Ecto neural progenitor cell (in vitro differentiated cells): ENCODE measurements at places on chromosomes 2 and 18.
A peak's percentile ranks its signal among the peaks of the same experiment; 100 is the strongest.

DNA sequence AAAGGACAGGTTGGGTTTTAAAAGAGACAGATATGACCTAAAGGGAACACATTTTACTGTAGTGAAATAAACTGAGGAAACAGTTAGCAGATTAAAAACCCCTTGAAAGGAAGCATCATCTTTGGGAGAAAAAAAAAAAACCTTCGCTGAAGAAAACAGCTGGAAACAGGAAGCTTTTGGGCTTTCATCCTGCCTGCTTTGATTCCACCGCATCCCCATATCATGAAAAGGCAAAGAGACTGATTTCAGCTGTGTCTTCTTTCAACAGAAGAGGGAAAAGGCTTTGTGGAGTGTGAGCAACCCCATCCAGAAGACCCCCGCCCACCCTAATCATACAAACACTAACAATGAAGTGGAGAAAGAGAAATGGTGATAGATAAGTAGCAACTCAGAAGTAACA is 86.4 kb downstream of the TCF4 start:
- no peak for DNase-seq

GRCh38 chr2:140027966-140028365 is 1247.8 kb upstream of the NXPH2 start:
- DNase-seq, result no peak

DNA sequence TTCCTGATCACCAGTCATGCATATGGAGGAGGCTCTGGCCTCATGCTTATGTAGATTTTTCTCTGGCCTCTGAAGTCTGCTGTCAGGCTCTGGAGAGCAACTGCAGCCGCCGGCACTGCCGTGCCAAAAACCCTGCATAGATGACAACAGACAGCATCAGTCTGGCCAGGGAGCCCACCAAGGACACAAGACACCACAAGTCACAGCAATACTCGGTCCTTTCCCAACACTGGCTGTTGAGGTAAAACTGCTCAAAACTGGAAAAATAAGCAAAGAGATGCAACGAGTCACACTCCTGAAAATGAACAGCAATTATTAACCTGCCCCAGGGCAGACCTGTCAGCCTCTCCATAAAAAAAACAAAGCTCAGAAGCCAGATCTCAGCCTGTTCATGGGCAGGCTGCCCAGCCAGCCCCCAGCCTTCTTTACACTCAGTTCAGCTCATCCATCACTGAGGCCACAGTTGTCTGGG is 186.0 kb upstream of the RAB6C start:
- peak; percentile 15 for DNase-seq

GRCh38 chr2:121099329-121100290 is 185.4 kb downstream of the TFCP2L1 start:
- no peak for DNase-seq

- DNase-seq, result no peak
Observed at GRCh38 chr2:241121008-241121407, 18.9 kb upstream of the MTERF4 start.

DNA sequence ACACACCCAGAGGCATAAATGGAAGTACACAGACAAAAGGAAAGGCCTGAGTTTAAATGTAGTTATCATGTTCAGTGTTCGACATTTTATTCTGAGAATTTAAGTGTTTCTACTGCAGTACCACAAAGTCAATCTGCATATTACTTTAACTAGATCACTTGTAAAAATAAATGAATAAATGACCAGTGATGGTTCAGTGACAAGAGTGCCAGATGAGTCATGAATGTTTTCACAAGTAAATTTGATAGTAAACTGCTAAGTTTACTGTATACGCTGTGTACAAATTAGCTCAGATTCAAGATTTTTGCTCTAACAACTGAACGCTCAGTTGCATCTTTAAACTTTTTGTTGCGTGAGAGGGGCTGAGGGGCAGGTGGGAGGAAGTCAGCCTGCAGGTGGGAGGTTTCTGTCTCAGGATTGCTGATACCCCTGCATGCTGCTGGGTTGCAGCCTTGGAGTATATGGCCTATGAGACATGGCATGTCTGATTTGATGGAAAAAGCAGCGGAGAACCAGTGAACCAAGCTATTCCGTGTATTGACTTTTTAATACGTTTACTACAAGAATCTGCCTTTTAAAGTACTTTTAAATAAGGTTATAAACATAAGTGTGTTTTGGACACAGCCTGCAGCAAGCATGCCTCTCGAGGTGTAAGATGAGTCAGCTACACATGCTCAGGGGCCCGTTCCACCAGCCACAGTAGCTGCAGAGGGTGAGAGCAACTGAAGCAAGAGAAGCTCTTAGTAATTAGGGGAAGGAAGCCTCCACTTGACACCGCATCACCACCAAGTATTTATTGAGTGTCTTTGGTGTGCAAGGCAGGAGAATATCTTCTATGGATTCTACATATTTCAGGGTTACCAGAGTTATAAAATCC is 245.1 kb downstream of the NEDD4L start:
- DNase-seq, result no peak

GRCh38 chr2:21392649-21393048 is 268.9 kb downstream of the TDRD15 start:
- no peak for DNase-seq

- DNase-seq, result no peak
Observed at GRCh38 chr2:19288291-19288690, 70.1 kb downstream of the OSR1 start.

- DNase-seq, result no peak
Observed at GRCh38 chr2:68726100-68726499, 8.5 kb upstream of the ARHGAP25 start.

- DNase-seq, result no peak
Observed at GRCh38 chr2:95836151-95836550, 155.5 kb downstream of the ANKRD36C start.

DNA sequence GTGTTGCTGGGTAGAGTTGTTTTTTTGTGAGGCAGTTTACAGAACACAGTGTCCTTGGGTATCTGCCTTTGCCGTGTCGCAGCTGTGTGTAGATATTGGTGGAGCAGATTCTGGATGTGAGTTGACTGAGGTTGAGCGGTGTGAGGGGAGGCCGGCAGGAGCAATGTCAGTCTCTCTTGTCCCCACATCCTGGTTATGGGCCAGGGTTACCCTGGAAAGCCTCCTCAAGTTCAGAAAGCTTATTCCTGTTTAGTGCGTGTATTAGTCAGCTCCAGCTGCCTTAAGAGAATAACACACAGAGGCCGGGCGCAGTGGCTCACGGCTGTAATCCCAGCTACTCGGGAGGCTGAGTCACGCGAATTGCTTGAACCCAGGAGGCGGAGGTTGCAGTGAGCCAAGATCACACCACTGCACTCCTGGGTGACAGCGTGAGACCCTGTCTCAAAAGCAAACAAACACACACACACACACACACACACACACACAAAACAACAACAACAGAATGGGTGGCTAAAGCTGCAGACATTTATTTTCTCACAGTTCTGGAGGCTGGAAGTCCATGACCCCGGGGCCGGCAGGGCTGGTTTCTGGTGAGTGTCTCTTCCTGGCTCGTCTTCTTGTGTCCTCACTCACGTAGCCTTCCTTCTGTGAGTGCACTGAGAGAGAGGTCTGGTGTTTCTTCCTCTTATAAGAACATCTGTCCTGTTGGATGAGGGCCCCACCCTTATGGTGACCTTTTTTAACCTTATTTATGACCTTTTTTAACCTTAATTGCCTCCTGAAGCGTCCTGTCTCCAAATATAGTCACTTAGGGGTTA is 5.1 kb downstream of the NCK2 start:
- peak; percentile 17 for DNase-seq

- no peak for DNase-seq
Observed at GRCh38 chr18:59621027-59621426, 76.2 kb downstream of the CCBE1 start.

- peak; percentile 67 for DNase-seq
Observed at GRCh38 chr2:171794918-171795317, 99.1 kb downstream of the SLC25A12 start.

GRCh38 chr2:195612611-195613495 is 44.2 kb upstream of the SLC39A10 start:
- peak; percentile 56 for DNase-seq

DNA sequence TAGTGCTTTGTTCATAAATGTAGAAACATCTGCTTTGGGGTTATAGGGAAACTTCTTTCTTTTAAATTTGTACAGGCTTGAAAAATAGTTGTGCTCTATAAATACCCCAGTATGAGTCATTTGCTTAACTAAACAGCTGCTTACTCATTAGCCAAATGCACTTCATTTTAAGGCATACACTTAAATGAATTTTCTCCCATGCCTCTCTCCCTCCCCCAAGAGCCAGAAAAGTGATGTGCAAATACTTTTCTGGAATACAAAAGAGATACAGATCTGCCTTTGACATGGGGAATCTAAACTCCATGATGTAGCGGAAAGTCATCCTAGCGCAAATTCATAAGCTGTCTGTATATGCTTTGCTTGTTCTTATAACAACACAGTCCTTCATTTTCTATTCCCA is 469.4 kb downstream of the DLGAP1 start:
- no peak for DNase-seq

GRCh38 chr18:61734396-61734795 is 158.4 kb downstream of the RNF152 start:
- DNase-seq, result no peak

DNA sequence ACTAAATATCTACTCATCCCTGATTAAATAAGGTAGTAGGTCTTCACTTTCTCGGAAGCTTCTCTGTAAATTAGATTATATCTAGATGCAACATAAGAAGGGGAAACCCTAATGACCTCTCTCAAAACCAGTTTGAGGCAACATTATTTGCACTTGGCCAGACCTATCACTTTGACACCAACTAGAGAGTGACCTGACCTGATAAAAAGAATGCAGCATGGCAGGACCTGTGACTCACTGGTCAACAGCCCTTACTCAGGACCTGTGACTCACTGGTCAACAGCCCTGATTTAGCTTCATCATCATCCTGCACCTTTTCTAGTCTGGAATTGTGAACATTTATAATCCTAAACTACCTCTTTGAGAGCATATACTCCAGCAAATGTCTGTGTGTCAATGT is 1957.7 kb upstream of the CELF4 start:
- DNase-seq, result no peak

- DNase-seq, result peak; percentile 60
Observed at GRCh38 chr2:138071720-138072719, 107.7 kb downstream of the HNMT start.

DNA sequence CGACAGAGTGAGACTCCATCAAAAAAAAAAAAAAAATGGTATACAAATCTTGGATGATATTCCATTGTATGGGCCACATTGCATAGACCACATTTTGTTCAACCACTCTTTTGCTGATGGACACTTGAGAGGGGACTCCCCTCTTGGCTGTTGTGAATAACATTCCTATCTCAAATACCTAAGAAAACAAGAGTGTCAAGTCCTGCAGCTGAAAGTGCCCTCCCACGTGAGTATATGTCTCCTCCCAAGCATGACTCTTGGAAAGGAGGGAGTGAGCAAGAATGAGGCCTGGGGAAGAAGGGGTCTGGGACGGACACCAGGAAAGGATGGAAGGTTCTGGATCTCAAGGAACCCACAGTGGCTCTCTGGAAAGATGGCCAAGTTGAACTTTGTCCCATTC is 36.0 kb upstream of the NPAS2 start:
- DNase-seq, result no peak

DNA sequence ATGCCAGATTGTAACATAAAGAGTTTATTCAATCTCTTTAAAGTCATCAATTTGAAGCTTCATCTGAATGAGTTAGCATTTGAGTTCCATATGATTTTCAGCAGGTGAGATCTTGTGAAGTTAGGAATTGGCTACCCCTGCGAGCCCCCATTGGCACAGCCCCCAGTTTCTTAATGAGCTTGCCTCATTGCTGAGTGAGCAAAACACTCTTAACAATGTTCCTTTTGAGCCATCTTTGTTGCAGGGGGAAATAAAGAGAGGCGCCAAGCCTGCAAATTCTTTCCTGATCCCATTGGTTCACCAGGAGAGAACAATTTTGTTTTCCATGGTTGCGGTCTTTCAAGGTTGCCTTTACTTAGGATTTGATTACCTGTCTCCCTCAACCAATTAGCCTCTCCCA is 18.7 kb downstream of the DPP10 start:
- no peak for DNase-seq

DNA sequence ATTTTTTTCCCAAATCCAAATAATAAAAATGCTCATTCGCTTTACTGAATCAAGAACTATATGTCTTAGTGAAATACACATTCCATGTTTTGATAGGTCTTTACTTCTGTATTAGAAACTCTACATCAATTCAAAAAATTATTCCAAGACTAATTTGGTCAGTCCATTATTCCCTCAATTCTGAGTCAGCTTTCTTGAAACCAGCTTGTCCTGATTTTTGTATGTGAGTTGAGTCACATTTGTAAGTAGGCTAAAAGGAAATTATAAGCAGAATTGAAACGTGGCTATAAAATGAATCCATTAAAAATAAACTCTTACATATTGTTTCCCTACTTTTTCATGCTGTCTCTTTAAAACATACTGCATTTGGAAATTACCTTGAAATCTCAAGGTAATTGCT is 113.0 kb downstream of the DNER start:
- no peak for DNase-seq

DNA sequence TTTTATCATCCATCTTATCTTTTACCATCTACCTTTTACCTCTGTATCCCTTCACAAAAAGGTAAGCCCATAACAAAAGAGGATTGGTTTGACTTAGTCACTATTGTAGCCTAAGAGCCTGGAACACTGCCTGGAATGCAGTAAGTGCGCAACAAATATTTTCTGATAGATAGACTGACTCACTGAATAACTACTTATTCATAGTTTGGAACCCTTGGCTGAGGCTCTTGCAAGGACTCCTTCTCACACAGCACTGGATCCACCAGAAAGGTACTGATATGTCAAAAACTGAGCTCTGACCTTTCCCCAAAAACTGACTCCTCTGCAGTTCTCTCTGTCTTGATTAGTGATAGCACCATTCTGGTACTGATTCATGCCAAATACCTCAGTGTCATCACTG is 426.7 kb downstream of the SETBP1 start:
- no peak for DNase-seq

- no peak for DNase-seq
Observed at GRCh38 chr2:200732866-200733265, 78.8 kb upstream of the BZW1 start.

- DNase-seq, result no peak
Observed at GRCh38 chr2:224819075-224819474, 102.9 kb upstream of the CCDC195 start.

DNA sequence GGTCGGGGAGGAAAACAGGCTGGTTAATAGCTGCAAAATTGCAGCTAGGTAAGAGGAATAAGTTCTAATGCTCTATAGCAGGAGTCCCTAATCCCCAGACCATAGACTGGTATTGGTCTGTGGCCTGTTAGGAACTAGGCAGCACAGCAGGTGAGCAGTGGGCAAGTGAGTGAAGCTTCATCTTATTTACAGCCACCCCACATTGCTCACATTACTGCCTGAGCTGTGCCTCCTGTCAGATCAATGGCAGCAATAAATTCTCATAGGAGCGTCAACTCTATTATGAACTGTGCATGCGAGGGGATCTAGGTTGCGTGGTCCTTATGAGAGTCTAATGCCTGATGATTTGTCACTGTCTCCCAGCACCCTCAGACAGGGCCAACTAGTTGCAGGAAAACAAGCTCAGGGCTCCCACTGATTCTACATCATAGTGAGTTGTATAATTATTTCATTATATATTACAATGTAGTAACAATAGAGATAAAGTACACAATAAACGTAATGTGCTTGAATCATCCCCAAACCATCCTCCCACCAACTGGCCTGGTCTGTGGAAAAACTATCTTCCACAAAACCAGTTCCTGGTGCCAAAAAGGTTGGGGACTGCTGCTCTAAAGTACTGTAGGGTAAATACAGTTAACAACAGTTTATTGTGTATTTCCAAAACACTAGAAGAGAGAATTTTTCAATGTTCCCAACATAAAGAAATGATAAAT is 91.7 kb upstream of the TFCP2L1 start:
- no peak for DNase-seq
